ENCODE measurements at places on chromosomes 7 and 10. TPM values are rescaled to one million over a fixed set of nuclear protein-coding genes. Genes with fewer than 3 reads are reported as not detected.
A peak's percentile ranks its signal among the peaks of the same experiment; 100 is the strongest.

Gene BTBD16
- 1.2 TPM for total RNA-seq

Gene CDHR3
- 3.1 TPM for total RNA-seq

DNA sequence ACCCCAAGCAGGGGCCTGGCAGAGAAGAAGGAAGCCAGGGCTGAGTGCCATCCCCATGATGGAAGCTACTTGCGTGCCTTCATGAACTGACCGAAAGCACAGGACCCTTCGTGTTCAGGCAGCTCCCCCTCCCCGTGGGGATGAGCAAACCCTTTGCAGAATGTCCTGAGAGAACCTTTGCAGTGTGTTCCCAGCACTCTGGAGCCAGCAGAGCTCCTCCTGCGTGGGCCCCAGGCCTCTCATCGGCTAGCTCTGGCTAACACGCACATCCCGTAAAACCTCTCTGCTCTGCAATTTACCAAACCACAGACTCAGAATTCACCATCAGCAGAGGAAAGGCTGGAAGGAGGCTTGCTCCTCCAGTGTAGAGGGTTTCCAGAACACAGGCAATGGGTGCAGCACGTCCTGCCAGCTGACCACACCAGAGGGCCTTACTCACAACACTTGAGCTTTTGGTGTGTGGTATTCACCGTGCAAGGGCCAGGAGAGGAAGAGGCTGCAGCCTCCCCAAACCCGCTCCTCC lies 3.1 kb downstream of the SH3PXD2A start:
- DNase-seq = no peak

DNA sequence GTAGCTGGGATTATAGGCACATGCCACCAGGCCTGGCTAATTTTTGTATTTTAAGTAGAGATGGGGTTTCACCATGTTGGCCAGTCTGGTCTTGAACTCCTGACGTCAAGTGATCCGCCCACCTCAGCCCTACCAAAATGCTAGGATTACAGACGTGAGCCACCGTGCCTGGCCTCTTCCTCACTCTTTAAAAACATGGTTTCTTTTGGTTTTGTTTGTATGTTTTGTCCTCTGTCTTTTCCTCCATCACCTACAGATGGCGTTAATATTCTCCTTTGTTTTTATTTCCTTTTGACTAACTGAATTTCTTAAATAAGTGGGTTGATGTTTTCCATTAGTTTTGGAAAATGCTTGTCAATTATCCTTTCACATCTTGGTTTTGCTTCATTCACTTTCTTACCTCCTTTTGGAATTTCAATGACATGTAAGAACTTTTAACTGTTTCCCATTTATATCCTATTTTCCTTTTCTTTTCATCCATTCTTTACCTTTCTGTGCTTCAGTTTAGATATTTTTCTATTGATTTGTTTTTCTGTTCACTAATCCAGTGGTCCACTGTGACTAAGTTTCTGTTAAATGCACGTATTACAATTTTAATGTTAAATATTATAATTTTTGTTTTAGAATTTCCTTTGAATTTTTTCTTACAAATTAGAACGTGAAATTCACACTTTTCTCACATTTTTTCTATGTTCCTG lies 104.1 kb downstream of the ZNF467 start:
- DNase-seq = no peak

- peak; percentile 76 for DNase-seq
Observed at GRCh38 chr7:36129048-36129534, 24.0 kb upstream of the EEPD1 start.

- no peak for DNase-seq
Observed at GRCh38 chr7:7704867-7705266, 13.5 kb downstream of the RPA3 start.

GRCh38 chr10:9285690-9286089 lies 1231.2 kb downstream of the GATA3 start:
- DNase-seq = no peak

DNA sequence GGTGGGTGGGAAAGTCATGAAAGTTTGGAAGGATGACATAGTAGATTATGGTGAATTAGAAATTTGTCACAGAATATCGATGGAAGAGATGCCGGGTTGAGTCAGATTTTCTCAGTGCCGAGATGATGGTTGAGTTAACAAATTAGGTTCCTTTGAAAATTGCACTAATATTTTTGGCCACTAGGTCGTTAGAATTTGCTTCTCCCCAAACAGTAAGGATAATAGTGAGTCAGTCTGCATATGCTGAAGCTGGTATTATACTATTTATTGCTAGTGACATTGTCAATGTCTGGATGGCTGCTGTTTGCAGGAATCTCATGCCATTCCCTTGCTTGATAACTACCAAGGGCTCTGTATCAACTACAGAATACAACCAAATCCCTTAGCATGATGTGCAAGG lies 37.7 kb upstream of the MINDY3 start:
- DNase-seq = no peak

DNA sequence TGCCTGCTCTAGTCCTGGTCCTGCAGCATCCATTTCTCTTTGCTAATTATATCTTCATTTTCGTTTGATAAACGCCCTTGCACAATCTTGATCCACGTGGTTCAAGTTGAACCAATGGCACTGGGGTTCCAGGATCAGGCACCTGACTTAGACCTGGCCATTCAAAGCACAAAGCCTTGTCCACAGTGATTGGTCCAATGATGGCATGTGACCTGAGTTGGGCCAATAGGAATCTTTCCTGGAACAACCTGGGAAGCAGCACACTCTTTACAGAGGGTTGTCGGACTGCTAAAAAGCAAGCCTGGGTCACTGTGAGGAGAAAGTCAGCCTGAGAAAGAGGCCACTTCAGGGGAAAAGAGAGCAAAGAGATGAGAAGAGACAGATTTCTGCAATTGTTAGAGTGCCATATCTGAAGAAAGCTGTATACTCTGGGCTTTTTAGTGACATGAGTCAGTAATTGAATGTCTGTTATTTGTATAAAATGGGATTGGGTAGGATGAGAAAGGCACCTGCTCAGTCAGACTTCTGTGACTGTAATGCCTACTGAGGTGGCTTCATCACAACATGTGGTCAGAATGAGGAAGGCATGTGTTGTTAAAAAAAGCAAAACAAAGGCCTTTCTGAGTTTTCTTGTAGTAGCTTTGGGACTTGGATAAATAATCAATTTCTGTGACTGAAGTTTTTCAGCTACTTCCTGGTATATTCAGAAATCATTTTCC lies 4.4 kb upstream of the STEAP4 start:
- no peak for DNase-seq

GRCh38 chr7:101128040-101128834 lies 1.3 kb downstream of the SERPINE1 start:
- DNase-seq = no peak

DNA sequence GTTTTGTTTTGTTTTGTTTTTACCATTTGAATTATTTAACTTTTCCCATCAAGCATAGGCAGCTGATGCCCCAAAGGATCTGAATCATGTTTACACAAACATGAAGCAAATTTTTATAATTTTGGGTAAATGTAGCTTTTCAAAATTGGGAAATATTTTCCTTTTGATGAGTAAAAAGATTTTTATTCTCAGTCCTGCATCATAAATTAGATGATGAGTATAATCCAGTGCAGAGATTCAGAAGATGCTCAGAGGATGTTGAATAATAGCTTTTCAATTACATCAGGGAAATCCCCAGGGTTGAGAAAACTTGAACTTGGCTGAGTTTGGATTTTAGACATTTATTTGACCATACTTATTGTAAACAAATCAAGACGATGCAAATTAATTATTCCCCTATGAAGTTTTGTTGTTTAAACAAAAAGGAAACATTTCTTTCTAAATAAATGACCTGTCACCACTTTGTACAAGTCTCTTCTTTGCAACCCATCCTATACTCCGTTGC lies 121.7 kb downstream of the FAM204A start:
- DNase-seq = no peak

All from mucosa of gallbladder (tissue), 1 donor.